Glutamatergic neuron (in vitro differentiated cells): ENCODE measurements at places on chromosomes 1 and 21.

DNA sequence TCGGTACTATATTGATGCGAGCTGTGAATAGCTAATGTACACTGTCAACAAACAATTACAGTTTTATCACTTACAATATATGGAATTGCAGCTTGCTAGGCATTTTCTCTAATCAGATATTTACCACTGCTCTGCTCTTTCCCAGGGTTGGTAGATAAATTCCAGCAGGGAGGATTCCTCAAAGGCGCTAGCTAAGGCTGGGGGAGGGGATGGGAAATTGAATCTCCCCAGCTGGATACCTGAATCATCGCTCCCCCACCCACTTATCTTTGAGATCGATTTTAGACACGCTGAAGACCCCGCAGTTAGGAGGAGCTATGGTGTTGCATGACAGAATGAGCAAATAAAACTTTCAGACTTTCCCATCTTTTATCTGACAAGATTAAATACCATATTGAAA lies 127.2 kb downstream of the CSMD2 start:
- DNase-seq: no peak
- no peak overlapping the region for H3K4me3 ChIP-seq
- H3K27ac ChIP-seq: no peak overlapping the region
- peaks cover 2% of the 10 kb centered on the region for H3K27me3 ChIP-seq
- no peaks in the 10 kb centered on the region for H3K36me3 ChIP-seq
- H3K4me1 ChIP-seq: no peaks in the 10 kb centered on the region

GRCh38 chr1:2074396-2074795 lies 24.2 kb downstream of the PRKCZ start:
- H3K4me3 ChIP-seq: peak overlapping the region; percentile 96
- peaks cover 18% of the 10 kb centered on the region for H3K36me3 ChIP-seq
- peaks cover 13% of the 10 kb centered on the region for H3K27me3 ChIP-seq
- DNase-seq: no peak

GRCh38 chr1:66446261-66447001 lies 87.5 kb upstream of the SGIP1 start:
- no peaks in the 10 kb centered on the region for H3K36me3 ChIP-seq
- no peak overlapping the region for H3K4me3 ChIP-seq
- H3K4me1 ChIP-seq: peaks cover 14% of the 10 kb centered on the region
- no peaks in the 10 kb centered on the region for H3K27me3 ChIP-seq
- DNase-seq: no peak
- H3K27ac ChIP-seq: no peak overlapping the region

GRCh38 chr1:23904748-23905357 lies 8.3 kb downstream of the CNR2 start:
- peaks cover 4% of the 10 kb centered on the region for H3K4me1 ChIP-seq
- DNase-seq: no peak
- H3K36me3 ChIP-seq: peaks cover 11% of the 10 kb centered on the region
- H3K4me3 ChIP-seq: no peak overlapping the region
- H3K27ac ChIP-seq: no peak overlapping the region
- H3K27me3 ChIP-seq: peaks cover 24% of the 10 kb centered on the region

- H3K27me3 ChIP-seq: no peaks in the 10 kb centered on the region
- no peaks in the 10 kb centered on the region for H3K36me3 ChIP-seq
- peak overlapping the region; percentile 44 for H3K27ac ChIP-seq
Measured at GRCh38 chr1:153532769-153533599, 2.8 kb downstream of the S100A6 start.
